Progenitor cell of endocrine pancreas (in vitro differentiated cells): ENCODE measurements at places on chromosomes 4 and X. TPM values are rescaled to one million over a fixed set of nuclear protein-coding genes. Genes with fewer than 3 reads are reported as not detected.

DNA sequence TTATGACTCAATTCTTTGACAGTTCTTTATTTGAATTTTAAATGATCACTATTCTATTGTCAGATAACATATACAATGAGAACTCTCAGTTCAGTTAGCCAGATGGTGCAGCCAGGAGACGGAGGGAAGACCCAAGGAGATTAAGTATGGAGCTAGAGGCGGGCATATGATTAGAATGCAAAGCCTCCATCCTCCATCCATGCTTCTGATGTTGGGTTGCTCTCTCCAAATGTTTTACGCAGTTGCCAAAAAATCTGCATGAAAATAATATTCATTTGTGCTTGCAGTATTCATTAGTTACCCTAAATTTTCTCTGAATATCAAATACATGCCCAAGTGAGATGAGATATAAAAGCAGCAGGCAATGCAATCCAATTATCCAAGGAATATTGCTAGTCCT, 874.8 kb downstream of the C4orf33 start:
- H3K36me3 ChIP-seq, result no peaks in the 10 kb centered on the region
- no peak overlapping the region for H3K4me3 ChIP-seq
- H3K27ac ChIP-seq, result no peak overlapping the region
- no peak for DNase-seq

DNA sequence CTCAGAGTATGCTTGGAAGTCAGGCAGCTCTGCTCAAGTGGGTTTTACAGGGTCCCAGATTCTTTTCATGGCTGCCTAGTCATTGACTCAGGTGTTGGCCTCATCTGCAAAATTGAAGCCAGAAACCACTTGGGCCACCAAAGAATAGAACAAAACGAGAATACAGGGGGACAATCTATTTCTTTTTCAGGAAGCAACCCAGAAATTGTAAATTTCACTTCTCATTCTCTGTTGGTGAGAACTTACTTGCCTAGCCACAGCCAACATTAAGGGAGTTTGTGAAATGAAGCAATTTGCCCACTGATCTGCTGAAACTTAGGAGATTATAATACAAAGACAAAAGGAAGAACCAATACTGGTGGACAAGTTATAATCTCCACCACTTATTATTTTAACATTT, 8.6 kb upstream of the TKTL2 start:
- no peak overlapping the region for H3K4me3 ChIP-seq
- no peak for DNase-seq
- H3K4me1 ChIP-seq, result no peaks in the 10 kb centered on the region
- no peaks in the 10 kb centered on the region for H3K27me3 ChIP-seq
- no peak overlapping the region for H3K27ac ChIP-seq
- H3K36me3 ChIP-seq, result no peaks in the 10 kb centered on the region

- no peak for DNase-seq
- no peaks in the 10 kb centered on the region for H3K4me1 ChIP-seq
- H3K27me3 ChIP-seq, result no peaks in the 10 kb centered on the region
- H3K4me3 ChIP-seq, result no peak overlapping the region
- H3K27ac ChIP-seq, result no peak overlapping the region
Measured at GRCh38 chr4:20829617-20830357, 129.5 kb downstream of the PACRGL start.

- peak overlapping the region; percentile 10 for H3K27ac ChIP-seq
- H3K4me3 ChIP-seq, result no peak overlapping the region
- peaks cover 8% of the 10 kb centered on the region for H3K4me1 ChIP-seq
Measured at GRCh38 chrX:13717700-13718472, 16.5 kb downstream of the TRAPPC2 start.

- peaks cover 29% of the 10 kb centered on the region for H3K4me1 ChIP-seq
- no peak for DNase-seq
- H3K36me3 ChIP-seq, result peaks cover 1% of the 10 kb centered on the region
- H3K4me3 ChIP-seq, result no peak overlapping the region
Measured at GRCh38 chr4:37980246-37980645, 20.0 kb downstream of the PTTG2 start.

- H3K4me1 ChIP-seq, result no peaks in the 10 kb centered on the region
- no peak for DNase-seq
- no peak overlapping the region for H3K4me3 ChIP-seq
- H3K36me3 ChIP-seq, result no peaks in the 10 kb centered on the region
- H3K27me3 ChIP-seq, result peaks cover 6% of the 10 kb centered on the region
Measured at GRCh38 chr4:16685536-16685935, 212.9 kb downstream of the LDB2 start.

DNA sequence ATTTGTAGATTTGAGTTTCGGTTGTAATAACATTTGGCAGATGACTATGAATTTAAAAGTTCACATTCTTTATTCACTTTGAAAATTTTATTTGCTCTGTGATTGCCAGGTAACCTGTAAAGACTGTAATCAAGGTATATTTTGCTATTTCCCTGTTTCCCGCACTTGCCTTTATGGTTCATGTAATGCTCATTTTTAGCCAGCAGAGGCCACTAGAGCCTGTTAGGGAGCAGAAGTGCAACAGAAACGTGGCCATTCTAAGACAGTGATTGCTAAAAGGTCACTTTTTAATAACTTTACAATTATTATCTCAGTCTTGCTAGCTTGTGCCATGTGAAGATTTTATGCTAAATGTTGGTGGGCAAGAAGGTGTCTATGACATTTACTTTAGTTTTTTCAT, 12.4 kb downstream of the YIPF6 start:
- no peak overlapping the region for H3K27ac ChIP-seq
- H3K27me3 ChIP-seq, result no peaks in the 10 kb centered on the region
- no peak for DNase-seq
- H3K4me1 ChIP-seq, result no peaks in the 10 kb centered on the region
- peaks cover 5% of the 10 kb centered on the region for H3K36me3 ChIP-seq

HTN1 gene
- total RNA-seq, result not detected in 2 replicates

- peak overlapping the region; percentile 24 for H3K27ac ChIP-seq
- H3K4me3 ChIP-seq, result no peak overlapping the region
- DNase-seq, result no peak
- H3K4me1 ChIP-seq, result peaks cover 8% of the 10 kb centered on the region
Measured at GRCh38 chrX:123685232-123685631, 47.6 kb downstream of the THOC2 start.

GRCh38 chrX:17968367-17968766, 107.3 kb upstream of the RAI2 start:
- H3K27ac ChIP-seq, result no peak overlapping the region
- H3K4me3 ChIP-seq, result no peak overlapping the region
- no peaks in the 10 kb centered on the region for H3K36me3 ChIP-seq
- H3K27me3 ChIP-seq, result no peaks in the 10 kb centered on the region
- H3K4me1 ChIP-seq, result peaks cover 7% of the 10 kb centered on the region

DNA sequence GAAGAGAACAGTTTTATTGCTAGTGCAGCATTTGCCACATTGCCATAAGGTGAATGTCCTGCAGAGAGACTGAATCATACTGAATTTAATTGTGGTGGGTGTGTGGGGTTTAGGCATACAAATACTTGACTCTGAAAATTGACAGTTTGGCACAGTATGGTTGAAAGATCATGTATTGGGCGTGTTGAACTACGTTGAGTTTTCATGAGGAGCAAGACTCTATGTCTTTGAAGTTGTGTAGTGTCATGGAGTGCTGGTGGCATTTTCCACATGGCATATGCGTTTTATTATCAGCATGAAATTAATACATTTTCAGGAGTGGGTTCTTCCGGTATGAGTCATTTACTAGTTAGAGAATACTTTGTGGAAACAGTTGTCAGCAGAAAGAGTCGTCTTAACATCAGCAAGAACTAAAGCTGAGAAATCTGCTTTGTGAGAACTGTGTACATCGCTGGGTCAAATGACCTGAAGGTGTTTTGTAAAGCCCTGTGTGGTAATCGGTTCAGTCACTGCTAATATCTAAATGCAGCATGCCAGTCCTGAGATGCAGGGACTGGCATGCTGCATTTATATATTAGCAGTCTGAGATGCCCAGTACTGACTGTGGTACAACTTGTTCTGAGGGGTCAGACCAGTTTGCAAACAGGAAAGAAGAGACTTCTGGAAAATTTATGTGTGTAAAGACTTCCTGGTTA, 50.3 kb downstream of the ARHGAP10 start:
- no peaks in the 10 kb centered on the region for H3K36me3 ChIP-seq
- H3K4me3 ChIP-seq, result no peak overlapping the region
- no peak for DNase-seq
- H3K4me1 ChIP-seq, result peaks cover 13% of the 10 kb centered on the region
- peaks cover 2% of the 10 kb centered on the region for H3K27me3 ChIP-seq

KIF4A gene
- 17.0 and 18.0 TPM in 2 replicates for total RNA-seq

DNA sequence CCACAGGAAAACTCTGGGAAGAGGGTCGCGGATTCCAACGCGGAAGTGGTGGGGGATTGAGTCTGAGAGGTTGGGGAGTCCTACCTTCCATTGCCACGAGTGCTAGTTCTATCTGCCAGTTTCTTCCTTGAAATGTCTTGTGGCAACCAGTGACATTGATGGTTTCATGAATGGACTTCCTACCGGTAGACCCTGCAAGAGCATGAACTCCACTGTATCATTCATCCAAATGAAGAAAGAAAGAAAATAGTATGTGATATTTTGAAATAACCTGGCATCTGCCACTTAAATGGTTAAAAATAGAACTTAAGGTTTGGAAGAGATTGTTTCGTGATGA, 1.1 kb upstream of the SLC10A7 start:
- no peak for DNase-seq
- no peaks in the 10 kb centered on the region for H3K27me3 ChIP-seq
- H3K27ac ChIP-seq, result peak overlapping the region; percentile 71
- H3K4me1 ChIP-seq, result peaks cover 3% of the 10 kb centered on the region
- no peak overlapping the region for H3K4me3 ChIP-seq
